ENCODE measurements at places on chromosomes 7 and 10.

DNA sequence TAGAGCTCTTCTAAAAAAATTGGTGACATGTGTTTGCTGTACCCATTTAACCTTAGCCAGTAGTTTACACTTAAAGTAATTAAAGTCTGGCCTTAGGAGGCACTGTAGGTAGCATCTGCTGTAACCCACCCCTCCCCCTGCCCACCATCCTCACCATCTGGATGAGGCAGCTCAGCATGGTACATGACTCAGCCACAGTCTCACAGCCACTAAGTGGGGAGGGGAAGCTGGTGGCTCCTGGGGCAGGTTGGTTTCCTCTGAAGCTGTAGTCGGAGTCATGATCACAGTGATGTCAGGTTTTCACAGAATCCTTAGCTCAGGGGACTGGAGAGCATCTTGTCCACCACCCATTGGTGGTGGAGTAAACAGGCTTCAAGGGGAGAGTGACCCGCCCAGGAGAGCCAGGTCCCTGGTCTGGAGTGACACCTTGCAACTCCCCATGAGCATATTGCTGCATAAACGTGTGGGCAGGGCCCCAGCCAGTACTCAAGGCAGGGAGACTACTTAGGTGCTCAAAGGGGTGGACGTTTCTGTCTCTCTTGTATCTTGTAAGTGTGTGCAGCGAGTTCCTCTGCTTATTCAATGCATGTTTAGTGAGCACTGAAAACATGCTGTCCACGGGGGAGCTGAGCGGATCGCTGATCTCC lies 125.9 kb downstream of the GRK5 start:
- DNase-seq = no peak

GRCh38 chr7:73668103-73668885 lies 663 bp downstream of the VPS37D start:
- DNase-seq = no peak

- DNase-seq = no peak
These were observed 40.6 kb downstream of the NOD1 start for GRCh38 chr7:30437823-30438574.

GRCh38 chr10:68697106-68697505 lies 23.9 kb upstream of the CCAR1 start:
- no peak for DNase-seq

DNA sequence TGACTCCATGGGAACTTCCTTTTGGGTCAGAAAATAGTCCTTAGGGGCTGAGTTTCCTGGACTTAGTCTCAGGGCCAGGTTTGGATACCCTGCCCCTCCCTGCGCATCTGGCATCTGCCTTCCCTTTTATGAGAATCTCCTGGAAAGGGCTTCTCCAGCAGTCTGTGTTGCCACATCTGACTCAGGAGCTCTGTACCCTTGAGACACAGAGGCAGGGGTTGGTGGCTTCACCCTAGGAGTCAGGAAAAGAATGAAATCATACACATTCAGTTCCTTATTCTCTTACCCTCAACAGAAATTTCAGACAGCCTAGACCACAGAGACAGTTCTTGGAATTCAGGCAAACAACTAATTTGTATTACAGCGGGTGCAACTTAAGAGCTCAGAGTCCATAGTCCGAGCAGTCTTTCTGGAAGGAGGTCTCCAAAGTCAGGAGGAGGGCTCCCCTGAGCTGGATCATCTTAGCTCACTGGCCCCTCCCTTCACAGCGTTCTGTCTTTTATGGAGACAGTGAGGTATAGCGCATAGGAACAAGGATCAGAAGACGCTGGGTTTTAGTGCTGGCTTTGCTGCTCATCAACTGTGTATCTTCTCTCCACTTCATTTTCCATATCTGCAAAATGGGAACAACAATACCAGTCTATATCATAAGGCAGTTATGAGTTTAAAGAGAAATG lies 3.0 kb upstream of the PLAU start:
- DNase-seq = peak; percentile 80
